ENCODE measurements at places on chromosomes 2 and 18.

DNA sequence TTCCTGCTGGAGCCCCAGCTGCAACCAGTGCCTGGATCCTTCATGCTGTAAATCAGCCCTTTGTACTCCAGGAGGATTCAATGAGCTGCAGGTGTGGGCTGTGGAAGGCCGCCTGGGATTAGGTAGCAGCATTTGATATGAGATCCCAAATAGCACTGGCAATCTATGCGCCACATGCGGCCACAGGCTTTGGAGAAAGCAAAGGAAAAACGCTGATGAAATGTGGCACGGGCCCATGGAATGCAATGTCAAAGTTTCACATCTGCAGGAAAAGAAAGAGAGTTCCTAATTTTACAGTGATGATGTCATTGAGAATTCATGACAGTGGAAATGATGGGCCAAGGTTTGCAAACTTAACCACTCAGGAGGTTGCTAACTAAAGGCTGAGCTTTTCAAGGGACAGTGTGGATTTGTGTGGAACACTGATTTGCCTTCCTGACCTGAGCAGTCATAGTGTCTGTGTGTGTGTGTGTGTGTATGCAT lies 216.4 kb upstream of the OSR1 start:
- peak; percentile 30 for DNase-seq

DNA sequence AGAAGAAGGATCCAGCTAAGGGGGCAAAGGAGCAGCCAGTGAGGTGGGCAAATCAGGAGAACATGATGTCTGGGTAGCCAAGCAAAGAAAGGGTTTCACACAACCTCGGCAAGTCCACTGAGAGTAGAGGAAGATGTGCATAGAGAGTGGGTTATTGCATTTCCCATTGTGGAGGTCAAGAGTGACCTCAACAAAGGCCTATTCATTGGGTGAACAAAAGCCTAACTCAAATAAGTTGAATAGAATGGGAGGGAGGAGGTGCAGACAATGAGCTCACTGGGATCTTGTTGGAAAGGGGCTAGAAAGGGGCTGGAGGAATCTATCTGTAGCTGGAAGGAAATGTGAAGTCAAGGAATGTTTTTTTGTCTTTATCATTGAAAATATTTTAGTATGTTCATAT lies 14.0 kb upstream of the PDCL3 start:
- no peak for DNase-seq

DNA sequence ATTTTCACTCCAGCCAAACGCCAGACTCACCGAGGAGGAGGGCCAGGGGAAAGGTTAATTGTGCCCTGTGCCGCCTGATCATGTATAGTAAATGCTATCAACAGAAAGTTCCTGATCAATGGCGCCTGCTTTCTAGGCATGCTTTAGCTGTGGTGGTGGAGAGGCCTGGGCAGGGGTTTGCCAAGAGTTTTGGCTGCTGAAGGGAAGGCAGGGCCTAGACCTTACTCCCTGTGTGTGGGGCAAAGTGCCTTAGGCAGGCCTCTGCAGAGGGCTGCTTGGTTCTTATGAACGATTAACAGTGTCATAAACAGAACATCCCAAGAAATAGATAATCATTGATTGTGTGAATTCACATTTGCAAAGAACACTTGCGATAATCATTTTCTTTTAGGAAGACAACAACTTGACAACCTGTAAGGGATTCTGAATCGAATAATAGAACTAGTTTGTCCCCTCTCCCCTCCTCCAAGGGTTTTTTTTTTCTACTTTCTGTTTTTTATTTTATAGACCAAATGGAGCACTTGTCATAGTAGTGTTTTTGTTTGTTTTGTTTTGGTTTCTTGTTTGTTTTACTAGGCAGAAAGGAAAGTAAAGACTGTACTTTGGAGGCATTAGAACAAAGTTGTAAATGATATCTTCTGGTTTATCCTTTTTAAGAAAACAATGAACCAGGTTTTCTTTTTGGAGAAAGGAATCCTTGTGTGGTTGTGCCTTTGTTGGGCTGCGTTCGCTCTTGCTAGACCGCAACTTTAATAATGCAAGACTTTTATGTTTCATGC lies 6.5 kb downstream of the TSHZ1 start:
- no peak for DNase-seq

DNA sequence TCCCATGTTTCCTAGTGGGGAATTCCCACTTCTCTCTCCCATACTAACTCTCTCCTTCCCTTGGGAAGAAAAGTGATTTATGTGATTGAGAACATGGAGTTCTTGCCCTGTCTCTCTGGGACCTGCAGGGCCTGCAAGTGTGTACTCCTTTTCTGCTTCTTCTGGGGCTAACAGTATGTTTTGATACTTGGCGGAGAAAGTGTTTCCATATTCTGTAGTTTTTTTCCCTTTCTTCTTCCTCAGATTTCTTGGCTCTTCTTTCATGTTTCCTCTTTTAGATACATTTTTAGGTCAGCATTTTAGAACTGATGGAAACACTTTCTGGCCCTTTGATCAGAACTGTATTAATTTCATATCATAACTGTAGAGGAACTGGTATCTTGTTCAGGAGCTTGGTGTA lies 352.2 kb downstream of the DLGAP1 start:
- DNase-seq, result no peak

GRCh38 chr2:240478346-240479110 lies 43.1 kb downstream of the GPC1 start:
- DNase-seq, result no peak

- DNase-seq, result no peak
Measured at GRCh38 chr2:212619954-212620353, 81.4 kb upstream of the ERBB4 start.

Measured in AG09319 (cell line).